ENCODE measurements at places on chromosomes 2 and 18.

DNA sequence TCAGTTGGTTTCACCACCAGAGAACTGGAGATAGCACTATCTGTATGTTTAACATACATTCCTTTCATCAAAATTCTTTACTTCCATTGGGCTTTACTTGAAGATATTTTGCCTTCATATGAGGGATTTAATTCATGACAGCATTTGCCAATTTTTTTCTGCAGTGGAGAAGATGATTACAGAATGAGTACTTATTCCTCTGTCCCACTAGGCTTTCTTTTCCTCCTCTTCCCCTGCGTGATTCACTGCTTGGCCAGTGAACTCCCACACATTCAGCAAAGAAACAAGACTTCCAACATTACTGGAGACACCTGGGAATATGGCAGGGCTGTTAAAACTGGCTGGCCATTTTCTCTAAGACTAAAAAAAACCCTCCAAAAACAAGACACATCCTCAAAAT is 425.8 kb upstream of the KCNH7 start:
- DNase-seq: no peak

DNA sequence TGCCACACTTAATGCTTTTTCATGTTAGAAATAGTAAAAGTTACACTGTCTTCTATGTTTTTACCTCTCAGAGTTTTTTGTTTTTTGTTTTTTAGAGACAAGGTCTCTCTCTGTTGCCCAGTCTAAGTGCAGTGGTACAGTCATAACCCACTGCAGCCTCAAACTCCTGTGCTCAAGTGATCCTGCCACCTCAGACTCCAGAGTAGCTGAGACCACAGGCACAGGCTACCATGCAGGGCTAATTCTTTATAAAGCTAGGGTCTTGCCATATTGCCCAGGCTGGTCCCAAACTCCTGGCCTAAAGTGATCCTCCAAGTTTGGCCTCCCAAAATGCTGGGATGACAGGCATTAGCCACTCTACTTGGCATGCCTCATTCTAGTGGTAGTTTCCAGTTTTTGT is 33.1 kb downstream of the GLS start:
- DNase-seq: no peak

DNA sequence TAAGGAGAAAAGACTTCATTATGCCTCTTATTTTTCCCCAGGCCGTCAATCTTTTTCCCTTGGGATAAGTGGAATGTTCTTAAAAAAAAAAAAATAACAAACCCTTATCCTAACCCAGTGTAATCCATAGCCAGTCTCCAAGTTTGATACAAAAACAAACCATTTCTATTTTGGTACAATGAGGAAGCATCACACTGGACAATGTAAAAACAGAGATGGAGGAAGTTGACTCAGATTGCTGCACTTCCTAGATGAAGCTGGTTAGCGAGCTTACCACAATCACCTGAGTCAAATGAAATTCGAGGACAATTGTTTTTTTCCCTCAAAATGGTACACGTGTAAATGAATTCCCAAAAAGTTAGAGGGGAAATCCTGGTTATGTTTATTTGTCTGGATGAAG is 259.7 kb downstream of the TCF4 start:
- DNase-seq: no peak

DNA sequence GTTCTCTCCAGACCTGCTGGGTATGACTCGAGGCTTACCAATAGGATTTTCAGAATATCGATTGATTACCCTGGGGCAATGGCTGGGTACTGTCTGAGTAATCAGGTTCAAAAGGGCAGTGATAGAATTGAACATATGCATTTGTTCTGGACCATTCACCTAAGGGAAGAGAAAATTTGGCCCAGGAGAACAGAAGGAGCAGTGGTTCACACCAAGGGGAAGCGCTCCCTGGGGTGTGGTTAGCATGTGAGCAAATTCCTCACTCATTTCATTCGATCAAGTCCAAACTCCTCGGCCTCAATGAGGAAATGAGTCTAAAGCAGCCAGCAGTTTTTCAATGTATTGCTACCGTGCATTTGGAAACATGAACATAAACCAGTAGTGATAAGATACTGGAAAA is 55.6 kb downstream of the CYP26B1 start:
- DNase-seq: no peak

DNA sequence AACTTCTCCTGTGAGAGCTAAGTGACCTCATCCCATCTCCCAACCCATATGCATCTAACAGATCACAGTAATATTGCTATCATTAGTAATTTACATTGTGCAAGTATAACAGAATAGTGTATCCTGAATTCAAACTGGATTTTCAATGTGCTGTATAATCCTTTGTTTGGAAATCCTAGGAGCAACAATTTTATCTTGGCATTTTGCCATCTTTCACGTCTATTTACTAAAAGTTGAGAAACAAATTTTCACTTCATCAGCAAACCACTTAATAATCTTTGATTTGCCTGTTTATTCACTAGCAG is 3.8 kb downstream of the HNRNPLL start:
- DNase-seq: no peak

- DNase-seq: no peak
Measured at GRCh38 chr2:45681675-45682074, 30.2 kb downstream of the PRKCE start.

DNA sequence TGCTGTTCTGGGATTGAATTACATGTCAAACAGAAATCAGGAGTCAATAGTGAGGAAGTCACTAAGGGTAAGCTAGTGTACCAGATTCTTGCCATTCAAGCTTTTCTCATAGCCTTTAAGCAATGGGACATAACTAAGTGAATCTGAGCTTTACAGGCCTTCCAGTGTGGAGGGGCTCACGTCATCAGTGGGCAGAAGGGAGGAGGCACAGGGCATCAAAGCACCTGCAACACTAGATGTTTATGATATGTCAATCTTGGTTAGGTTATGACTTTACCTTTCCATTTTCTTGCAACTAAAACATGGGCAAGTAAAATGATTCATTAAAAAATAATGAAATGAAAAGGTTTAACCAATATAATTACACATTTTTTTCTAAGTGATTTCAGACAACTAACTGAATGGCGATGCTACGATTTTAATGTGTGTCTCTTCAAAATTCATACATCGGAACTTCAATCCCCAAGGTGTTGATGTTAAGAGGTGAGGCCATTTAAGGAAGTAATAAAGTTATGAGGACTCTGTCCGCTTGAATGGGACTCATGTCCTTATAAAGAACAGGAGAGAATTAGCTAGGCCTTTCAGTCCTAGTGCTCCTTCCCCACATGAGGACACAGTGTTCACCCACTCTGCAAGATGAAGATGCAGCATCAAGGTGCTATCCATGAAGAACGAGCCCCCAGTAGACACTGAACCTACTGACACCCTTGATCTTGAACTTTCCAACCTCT is 1169.2 kb upstream of the NXPH2 start:
- DNase-seq: no peak

GRCh38 chr18:57466307-57466706 is 31.1 kb downstream of the ONECUT2 start:
- DNase-seq: no peak

DNA sequence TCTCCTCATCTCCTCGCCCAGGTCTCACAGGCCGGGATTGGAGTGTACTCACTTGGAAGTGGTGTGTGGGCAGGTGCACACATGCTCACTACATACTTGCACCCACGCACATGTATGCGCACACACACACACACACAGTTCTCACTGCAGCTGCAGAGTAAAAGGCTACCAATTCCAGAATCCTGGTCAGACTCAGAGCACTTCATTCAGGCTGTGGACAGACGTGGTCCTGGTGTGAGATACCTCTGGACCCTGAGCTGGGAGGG is 19.4 kb downstream of the CELF4 start:
- no peak for DNase-seq

DNA sequence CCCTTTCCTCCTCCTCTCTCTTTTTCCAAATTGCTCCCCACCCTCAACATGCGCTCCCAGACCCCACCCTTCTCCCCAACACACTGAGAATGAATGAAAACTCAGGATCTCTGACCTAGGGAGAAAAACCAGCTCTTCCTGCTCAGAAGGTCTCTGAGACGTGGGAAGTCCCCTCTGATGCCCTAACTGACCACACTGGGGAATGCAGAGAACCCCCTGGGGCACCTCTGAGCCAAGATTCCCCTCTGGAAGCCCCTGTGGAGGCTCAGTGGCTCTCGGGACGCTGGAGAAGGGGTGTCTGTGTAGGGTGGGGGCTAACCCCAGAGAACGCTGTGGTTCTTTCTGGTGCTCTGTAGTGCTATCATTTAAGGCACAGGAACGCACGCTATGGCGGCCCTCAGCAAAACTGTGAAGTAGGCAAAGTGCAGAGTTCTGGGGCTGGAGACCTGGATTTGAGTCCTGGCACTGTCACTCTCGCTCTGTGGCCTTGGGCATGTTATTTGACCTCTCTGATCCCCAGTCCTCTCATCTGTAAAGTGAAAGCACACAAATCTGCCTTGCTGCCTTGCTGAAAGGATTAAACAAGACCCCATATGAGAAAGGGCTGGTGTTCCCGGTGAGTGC is 17.1 kb downstream of the ATOH8 start:
- no peak for DNase-seq

GRCh38 chr2:164388511-164388910 is 232.8 kb downstream of the GRB14 start:
- no peak for DNase-seq

DNA sequence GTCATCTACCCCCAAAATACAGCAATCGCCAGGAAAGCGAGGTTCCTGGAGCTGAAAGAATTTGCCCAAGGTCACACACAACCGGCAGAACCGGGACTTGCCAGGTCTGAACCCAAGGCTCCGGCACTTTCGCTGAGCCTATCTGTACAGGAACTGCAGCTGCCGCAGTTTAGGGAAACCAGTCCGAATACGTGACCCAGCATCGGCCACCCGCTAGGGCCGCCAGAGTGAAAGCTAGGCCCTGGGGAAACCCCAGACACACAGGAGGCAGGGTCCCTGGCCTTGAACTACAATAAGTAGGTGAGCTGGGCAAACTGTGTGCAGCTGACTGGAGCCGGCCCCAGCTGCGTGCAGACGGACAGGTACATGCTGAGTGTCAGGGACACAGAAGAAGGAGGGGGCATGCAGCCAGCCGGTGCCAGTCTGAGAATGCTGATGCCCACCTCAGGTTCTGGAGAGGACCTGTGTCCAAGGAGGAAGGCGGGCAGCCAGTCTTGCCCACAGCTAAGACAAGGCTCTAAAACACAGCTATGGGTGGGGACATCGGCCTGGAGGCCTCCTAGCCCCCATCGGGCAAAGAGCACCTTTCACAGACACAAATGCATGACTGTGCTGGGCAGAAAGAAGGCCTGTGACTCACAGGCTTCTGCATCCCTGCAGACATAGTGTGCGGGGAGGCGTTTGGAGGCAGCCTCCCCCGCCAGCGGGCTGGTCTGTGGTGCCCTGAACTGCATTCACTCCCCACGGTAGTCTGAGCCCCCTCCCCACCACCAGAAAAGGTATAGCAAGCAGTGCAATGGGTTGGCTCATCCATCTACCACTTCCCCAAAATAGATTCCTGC is 107.4 kb upstream of the ID2 start:
- no peak for DNase-seq

GRCh38 chr2:158762336-158762735 is 32.8 kb upstream of the DAPL1 start:
- no peak for DNase-seq

DNA sequence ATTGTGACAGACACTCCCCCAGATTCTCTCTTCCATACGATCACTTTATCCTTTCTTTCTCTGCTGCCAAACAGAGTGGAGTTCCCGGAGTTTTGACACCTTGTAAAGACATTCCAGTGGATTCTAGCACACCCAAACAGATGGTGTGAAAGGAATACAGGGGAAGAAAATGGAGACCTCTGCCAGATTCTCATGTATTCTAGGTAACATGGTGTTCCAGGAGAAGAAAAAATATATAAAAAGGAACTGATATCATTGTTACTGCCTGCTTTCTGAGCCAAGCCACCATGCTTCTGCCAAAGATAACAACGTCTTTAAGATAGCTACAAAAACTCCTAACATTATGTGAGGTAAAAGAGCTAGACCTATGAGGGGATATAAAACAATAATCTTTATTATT is 136.5 kb downstream of the TXNL1 start:
- no peak for DNase-seq

- no peak for DNase-seq
Measured at GRCh38 chr2:28684142-28684858, 67.3 kb upstream of the PPP1CB start.

- no peak for DNase-seq
Measured at GRCh38 chr2:160194946-160195345, 5.1 kb downstream of the ITGB6 start.

DNA sequence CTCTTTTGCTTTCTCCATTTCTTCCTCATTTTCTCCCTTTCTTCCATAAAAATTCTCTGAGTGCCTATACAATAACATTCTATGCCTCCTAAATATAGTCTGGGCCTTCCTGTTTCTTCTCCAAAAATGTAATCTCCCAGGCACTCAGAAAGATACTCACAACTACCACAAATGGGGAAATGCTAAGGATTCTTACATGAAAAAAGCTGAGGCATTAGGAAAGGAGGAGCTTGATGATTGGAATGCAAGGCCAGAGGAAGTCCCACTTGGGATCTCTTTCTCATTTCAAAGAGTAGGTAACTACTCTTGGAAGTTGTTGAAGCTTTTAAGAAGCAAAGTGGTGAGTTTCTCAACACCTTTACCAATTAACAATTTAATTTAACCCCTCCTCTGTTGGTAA is 3.4 kb downstream of the VSNL1 start:
- DNase-seq: no peak

- no peak for DNase-seq
Measured at GRCh38 chr2:150020937-150021673, 433.5 kb upstream of the MMADHC start.

GRCh38 chr2:56148825-56149224 is 35.0 kb upstream of the CCDC85A start:
- no peak for DNase-seq

DNA sequence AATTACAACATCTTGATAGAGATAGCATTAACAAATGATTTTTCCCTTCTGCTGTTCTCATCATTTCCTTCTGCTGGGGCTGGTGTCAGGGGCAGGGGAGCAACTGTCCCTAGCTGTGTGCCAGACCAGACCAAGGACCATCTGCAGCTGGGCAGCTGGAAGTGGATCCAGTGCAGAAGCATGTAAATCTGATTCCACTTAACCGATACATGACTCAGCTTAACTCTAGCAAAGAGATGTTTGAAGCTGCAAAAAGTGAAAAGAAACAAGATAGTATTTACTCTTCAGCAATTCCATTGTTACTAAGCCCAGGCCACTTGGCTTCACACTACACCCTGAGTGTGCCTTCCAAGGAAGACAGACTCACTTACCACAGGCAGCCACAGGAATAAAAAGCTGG is 151.1 kb downstream of the GALNT1 start:
- no peak for DNase-seq

DNA sequence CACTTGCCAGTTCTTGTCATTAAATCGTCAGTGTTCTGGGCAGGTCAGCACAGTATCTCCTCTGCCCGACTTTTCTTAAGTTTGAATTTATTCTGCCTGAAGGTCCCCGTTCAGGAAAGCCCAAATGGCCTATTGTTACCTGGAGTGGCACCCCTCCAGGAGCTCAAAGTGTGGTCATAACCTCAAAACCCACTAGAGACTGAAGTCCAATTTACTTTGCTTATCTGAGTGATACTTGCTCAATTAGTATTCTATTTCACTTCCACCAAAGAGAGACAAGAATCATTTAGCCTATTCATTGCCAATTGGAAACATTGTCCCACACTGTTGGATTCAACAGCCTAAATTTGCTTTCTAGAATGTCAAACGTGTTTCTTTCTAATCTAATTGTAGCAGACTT is 375.3 kb downstream of the LNPK start:
- no peak for DNase-seq
